Breast epithelium (tissue), 4 donors: ENCODE measurements at places on chromosomes 11 and 22.

DNA sequence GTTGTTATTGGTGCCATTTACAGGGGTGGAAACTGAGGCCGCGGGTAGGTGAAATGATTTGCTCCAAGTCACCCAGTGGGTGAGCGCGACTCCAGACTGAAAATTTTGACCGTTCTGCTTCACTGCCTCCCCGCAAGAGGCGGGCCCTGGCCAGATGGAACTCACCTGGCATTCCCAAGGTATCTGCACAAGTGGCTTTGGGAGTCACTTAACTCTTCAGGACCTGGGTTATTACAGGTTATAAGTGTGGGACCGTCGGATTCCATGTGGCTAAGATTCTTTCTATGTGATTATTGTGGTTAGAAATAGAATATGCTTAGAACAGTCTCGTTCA, 598 bp downstream of the CABIN1 start:
- no peak for DNase-seq

- DNase-seq: no peak
Measured at GRCh38 chr22:36611241-36611976, 82.4 kb upstream of the EIF3D start.

DNA sequence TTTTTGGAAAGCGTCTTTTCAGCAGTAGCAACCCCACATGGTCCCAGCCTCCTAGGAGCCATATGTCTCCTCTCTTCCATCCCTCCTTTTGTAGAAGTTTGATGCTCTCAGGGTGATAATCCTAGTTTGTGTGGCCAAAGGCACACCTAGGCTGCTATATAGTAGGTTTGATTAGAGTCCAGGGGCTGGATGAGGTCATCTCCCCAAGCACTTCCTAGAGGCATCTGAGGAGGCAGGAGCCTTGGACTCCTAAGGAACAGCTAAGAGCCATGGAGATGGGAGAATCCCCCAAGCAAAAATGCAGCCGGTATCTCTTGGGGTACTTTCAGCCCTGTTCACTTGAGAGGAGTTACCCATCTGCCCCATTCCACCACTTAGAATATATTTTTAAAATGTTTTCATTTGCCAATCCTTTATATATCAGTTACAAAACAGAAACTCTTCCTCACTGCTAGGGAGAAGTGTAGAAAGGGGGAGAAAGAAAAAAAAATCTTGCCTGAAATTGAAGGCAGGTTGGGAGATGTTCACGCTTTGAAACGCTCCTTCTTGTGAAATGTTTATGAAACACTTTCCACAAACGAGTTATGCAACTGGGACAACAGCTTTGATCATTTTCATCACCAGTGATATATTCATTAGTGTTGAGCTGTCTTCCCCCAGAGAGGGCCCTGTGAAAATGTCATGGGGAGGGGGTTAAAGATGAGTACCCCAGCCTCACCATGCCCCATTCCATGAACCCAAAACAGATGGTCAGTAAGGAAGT, 31.9 kb upstream of the TLCD5 start:
- no peak for DNase-seq

GRCh38 chr22:21652010-21652546, 10.0 kb downstream of the SDF2L1 start:
- peak; percentile 89 for DNase-seq

DNA sequence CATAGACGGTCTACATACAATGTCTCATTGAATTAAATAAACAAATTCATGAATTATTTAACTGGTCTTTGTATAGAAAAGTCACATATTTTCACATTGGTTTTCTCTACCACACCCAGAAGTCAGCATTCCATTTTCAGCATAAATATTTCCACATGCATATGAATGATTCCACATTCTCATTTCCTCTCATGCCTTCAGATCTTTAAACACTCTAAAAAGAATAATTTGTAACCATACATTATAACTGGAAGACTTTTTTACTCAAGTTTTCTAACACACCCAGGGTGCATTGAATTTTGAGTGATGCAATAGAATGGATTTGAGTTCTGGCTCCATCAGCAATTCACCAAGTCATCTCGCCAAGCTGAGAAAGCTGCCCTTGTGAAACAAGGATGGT, 501.8 kb upstream of the TENM4 start:
- no peak for DNase-seq

DNA sequence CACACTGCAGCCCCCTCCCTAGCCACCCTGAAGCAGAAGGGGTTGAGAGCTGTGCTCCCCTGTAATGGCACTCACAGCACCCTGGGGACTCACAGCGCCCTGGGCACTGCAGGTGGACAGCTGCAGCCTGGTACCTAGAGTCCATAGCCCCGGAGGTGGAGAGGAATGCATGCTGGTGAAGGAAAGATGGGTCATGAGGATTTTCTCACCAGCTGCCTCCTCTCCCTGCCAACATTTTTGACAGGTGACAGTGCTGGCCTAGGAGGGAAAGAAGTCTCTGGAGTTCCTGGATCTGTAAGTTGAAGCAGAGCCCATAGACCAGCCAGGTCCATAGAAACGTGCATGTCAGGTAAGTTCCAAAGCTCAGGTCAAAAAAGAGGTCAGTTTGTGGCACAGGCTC, 330.5 kb downstream of the TENM4 start:
- no peak for DNase-seq

- DNase-seq: no peak
Measured at GRCh38 chr22:43707648-43708047, 104.5 kb downstream of the EFCAB6 start.

DNA sequence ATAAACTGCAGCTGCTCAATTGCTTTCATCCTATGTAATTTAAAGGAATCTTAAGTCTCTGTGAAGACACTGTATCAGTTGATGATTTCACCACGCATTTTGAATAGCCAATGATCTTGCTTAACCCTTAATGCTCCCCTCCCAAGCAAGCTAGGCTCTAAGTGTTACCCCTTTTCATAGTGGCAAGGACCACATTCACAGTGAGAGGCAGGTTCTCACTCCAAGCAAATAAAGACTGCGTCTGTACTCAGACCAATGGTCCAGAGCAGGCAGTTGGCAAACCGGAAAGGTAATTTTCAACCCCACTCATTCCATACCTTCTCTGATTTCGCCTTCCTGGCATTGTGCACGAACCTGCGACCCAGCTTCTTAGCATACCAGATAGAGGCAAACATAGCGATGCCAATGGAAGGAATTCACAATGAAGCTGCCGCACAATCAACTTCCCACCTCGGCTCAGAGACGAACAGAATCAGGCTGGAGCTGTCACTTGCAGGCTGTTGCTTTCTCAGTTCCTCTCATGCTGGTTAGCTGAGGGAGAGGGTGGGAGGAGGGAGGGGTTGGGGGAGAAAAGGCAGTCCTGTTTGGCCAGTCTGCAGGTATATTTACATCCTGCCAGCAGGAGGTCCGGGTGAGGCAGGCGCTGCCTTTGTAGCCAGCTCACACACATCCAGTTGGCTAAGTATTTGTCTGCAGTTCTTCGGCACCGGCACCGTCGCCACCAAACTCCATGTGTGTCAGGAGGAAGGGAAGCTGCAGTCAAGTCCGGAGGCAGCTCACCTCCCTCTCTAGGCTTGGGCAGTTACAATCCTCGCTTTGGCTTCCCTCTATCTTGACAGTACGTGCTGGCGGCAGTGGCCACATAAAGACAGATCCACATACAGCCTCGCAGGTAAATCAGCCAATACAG, 1151.2 kb upstream of the CCDC90B start:
- no peak for DNase-seq

DNA sequence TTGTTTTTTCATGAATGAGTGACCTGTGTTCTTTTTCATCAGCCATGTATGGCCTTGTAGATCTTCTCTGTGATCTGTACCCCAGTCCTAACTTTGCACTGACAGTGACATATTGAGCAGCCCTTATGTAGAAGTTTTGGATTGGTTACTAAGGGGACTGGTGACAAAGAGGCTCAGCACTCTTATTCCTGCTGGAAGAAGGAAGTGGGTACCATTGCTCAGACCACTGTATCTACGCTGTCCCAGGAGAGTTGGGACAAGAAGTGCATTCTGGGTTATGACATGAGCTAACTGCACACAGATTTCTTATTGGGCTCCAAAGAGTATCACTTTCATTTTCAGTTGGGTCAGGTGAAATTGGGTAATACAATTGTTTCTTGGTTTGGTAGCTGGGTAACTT, 107.8 kb upstream of the RASSF10 start:
- no peak for DNase-seq

DNA sequence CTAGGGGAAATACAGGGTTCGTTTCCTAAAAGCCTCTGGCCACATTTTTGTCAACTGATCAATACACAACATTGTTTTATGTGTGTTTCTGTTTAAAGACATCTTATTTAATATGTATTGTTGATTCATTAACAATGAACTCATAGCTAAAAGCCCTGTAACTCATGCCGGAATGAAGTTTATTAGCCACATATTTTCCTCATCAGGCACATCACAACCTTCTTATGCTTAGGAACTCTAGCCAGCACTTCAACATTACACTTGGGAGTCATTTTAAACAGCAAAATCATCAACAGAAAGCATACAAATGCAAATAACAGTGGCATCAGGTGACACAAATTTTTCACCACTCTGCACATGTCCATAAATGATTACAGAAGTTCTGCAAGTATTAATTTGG, 15.1 kb upstream of the BLID start:
- no peak for DNase-seq

DNA sequence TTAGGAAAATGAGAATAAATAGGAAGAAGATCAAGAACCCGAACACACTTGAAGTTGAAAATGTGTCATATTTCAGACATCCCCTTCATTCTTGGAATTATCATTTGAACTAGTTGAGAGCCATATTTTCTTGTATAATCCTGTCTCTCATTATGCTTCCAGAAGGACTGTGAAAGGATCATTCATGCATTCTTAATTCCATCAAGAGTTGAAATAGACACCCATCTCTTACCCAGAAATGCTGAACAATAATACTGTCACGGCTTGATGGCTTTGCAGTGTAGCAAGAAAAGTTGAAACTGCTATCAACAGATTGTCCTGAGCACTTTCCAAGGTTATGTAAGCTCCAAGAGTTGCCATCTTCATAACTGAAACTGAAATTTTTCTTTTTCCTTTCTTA, 79.7 kb downstream of the ARHGAP42 start:
- DNase-seq: no peak
